Ovary (tissue), 10 donors: ENCODE measurements at places on chromosomes 3 and 15. TPM values are rescaled to one million over a fixed set of nuclear protein-coding genes. Genes with fewer than 3 reads are reported as not detected.

The CHST13 gene
- polyA plus RNA-seq, result 0.15 TPM

The NR1I2 gene
- 0.21 TPM for polyA plus RNA-seq

The CLDN16 gene
- polyA plus RNA-seq, result 0.06 TPM

The SPESP1 gene
- polyA plus RNA-seq, result 4.8 TPM

The ECE2 gene
- not detected for polyA plus RNA-seq

- DNase-seq, result no peak
Observed at GRCh38 chr3:79052054-79052681, 715.6 kb downstream of the ROBO1 start.

GRCh38 chr3:178966299-178967176, 105.1 kb downstream of the ZMAT3 start:
- DNase-seq, result peak; percentile 40

DNA sequence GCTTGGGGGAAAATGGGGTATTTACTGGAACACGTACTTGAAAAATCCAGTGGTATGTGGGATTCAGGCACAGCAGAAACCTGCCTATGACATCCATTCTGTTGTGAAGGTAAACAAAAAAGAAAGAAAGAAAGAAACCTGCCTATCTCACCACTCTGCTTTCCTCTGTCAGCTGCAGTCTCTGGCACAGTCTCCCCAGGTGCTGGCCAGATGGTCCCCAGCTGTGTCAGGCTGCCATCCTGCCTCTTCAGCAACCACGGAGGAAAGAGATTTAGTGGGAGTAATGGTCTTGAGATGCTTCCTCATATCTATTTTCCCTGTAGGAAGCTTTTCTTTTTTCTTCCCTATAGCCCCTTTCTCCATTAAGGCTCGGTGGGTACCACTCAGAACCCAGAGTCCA, 2.5 kb upstream of the PXYLP1 start:
- no peak for DNase-seq

GRCh38 chr3:124878561-124879336, 8.4 kb downstream of the ITGB5 start:
- peak; percentile 43 for DNase-seq

DNA sequence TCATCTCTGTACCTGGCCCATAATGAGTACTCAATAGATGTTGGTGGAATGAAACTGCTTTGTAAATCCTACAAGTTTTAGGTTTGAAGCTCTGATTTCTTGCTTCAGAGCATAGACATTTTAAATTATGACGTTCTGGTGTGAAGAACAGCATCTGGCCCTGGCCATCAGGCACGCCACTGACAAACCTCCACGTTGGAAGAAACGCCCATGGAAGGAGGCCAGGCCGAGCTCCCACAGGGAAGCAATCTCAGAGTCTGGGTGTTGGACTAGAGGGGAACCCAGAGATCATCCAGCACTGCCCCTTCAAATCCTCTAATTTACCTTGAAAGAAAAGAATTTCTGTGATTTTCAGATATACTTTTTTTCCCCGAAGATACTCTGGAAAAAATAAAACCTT, 328.1 kb upstream of the RGMA start:
- DNase-seq, result no peak

- no peak for DNase-seq
Observed at GRCh38 chr3:56423661-56424099, 44.6 kb downstream of the ERC2 start.

- no peak for DNase-seq
Observed at GRCh38 chr3:184563561-184563925, 2.0 kb downstream of the EPHB3 start.

DNA sequence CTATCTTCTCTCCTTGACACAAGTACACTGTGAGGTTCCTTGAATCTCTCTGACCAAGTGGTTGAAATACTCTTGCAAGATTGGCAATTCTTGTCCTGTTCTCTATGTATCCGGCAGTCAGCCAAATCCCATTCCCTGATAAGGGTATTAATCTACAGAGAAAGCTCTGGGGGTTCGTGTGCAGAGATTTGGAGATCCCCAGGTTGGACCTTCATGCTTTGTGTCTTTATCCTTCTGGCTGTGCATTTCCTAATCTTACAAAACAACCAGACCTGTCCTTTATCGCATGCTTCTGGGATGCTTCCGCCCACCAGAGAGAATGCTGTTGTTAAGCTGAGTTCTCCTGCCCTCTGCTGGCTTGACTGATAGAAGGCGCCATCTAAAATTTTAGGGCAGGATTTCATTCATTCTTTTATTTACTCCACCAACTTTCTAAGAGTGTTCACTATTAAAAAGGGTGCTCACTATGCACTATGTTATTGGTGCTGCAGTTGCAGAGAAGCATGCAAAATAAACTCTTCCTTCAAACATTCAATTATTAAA, 8.6 kb upstream of the SST start:
- peak; percentile 28 for DNase-seq

GRCh38 chr3:120767106-120767505, 24.6 kb downstream of the GTF2E1 start:
- DNase-seq, result no peak

- DNase-seq, result no peak
Observed at GRCh38 chr15:89299896-89300295, 34.7 kb downstream of the POLG start.
